Posterior vena cava (tissue), 2 donors: ENCODE measurements at places on chromosomes 11 and 22. TPM values are rescaled to one million over a fixed set of nuclear protein-coding genes. Genes with fewer than 3 reads are reported as not detected.

E2F8 gene
- total RNA-seq: 0.19 TPM

GRCh38 chr11:133500435-133500834, 31.9 kb downstream of the OPCML start:
- no peak for DNase-seq

ROM1 gene
- total RNA-seq: 9.7 TPM

TMEM151A gene
- not detected for total RNA-seq

ART1 gene
- 0.42 TPM for total RNA-seq

NPTXR gene
- 8.3 TPM for total RNA-seq

TECTA gene
- total RNA-seq: 0.83 TPM

IL10RA gene
- 12.1 TPM for total RNA-seq

GRCh38 chr22:39514373-39514973, 5.9 kb upstream of the ATF4 start:
- DNase-seq: no peak
